NCI-H187 treated with DMSO at 0.1 percent for 48 hours (cell line): ENCODE measurements at places on chromosomes 5 and 9.

- DNase-seq, result no peak
Measured at GRCh38 chr9:33116860-33117259, 40.4 kb upstream of the SMU1 start.

DNA sequence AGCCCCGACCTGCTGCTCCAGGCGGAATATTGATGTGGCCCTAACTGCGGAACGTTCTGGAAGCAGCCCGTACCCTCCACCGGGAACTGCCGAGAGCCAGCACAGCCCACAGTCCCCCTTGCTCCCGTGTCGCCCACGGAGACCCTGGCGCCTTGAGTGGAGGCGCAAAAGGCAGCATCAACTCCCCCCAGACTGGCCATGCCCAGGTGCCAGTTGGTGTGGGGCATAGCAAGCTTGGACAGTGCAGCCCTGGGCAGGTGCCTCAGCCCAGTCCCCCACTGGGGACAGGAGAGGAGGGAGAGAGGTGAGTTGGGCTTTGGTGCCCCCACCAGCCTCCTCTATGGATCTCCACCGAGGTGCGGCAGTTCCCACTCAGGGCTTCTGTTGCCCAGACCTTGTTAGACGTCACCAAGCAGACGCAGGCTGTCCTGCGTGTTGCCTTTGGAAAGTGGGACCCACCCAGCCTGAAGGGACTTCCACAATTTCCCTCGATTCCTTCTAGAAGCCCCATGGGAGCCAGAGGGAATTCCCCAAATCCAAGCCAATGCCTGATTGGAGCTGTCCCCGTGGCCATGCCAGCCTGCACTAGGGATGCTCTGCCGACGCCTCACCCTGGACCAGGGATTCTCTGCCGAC lies 19.8 kb upstream of the NRARP start:
- DNase-seq, result no peak

DNA sequence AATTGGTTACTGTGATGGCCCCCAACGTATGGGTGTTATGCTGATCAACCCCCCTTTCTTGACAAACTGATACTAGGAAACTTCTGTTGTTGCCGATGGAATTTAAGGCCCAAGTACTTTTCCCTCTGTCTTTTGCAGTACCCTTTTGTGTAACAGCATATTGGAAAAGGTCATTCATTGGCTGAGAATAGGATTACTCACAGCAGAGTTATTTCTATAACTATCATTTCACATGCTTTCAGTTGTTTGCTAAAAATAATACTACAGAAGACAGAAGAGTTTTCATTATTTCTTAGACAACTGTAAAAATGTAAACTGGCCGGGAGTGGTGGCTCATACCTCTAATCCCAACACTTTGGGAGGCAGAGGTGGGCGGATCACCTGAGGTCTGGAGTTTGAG lies 329.5 kb downstream of the KIAA0825 start:
- DNase-seq, result no peak

- no peak for DNase-seq
Measured at GRCh38 chr5:179907556-179908324, at the start of gene TBC1D9B. TBC1D9B (minus strand) TSS chr5:179907897; CDS start chr5:179907821, 76 bp downstream.

- no peak for DNase-seq
Measured at GRCh38 chr5:169044962-169045361, 256.0 kb downstream of the SLIT3 start.

GRCh38 chr5:135323227-135323626 lies 75.8 kb downstream of the MACROH2A1 start:
- DNase-seq, result no peak
